ENCODE measurements at places on chromosomes 2 and 18.

GRCh38 chr2:112794841-112795240 lies 10.5 kb upstream of the IL1A start:
- DNase-seq: no peak

DNA sequence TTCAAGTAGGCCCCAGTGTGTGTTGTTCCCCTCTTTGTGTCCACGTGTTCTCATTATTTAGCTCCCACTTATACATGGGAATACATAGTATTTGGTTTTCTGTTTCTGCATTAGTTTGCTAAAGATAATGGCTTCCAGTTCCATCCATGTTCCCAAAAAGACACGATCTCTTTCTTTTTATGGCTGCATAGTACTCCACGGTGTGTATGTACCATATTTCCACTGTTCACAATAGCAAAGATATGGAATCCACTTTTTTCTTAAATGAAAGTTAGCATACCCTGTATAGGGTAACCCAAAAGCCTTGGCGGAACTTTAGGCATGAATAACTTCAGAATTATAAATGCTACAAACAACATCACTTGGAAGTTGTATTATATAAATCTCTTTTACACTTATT lies 83.4 kb upstream of the NDUFV2 start:
- DNase-seq: no peak

DNA sequence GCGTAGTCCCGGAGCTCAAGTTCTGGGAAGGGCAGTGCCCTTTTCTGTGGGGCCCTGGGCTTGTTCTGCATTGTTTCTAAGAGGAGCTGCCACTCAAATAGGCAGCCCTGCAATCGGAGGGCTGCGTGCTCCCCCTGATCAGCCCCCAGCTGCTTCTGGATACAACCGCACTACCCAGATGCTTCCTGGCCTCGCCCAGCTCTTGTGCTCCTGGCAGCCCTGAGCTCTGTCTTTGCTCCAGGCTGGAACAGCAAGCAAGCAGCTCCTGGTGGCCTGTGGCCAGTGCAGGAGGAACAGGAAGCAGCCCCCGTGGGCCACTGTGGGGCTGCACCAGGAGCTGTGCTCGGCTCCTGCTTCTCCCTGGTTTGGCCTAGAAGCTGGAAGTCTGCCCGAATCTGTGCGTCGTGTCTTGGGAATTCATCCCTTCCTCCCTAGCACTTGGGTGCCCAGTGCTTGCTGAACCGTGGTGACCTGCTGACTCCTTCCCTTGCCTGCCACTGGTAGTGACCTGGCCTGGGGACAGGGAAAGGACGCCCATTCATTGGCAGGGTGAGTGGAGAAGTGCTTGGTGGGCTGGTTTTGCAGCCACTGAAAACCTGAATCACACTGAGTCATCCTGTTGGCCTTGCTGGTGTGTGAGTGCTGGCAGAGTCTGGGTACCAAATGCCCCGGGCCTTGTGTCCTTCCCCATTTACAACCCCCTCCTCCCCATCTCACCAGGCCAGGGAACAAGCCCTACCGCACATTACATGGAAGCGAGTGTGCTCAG lies 27.3 kb upstream of the NTSR2 start:
- DNase-seq: no peak

GRCh38 chr2:240593703-240594451 lies 7.3 kb downstream of the CAPN10 start:
- DNase-seq: peak; percentile 50

DNA sequence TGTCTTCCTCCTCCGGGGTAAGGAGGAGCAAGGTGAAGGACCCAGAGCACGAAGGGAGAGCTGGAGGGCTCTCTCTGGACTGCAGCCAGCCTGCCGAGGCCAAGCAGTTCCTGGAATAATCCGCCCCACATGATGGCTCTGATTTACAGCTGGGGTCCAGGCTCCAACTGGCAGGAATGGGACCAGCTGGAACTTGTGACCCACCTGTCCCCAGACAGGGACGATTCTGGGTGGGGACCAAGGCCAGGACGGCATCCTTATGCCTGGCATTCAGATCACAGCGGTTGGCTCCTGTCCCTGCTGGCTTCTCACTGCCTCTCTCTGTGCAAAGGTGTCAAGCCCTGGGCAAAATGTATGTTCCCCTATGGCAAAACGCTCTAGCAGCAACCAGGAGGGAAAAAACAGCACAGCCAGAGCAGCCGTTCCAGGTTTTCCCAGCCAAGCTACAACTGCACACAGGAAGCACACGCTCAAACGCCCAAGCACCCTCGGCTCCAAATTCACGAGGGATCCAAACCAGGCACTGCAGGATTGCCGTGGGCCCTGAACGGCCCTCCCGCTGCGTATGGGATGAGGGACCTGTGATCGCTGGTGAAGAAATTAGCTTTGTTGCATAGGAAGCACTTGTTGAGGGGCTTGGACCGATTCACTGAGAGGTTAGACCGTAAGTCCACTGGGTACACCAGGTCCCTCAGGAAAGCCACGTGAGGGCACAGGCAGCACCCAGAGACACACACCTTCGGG lies 35.8 kb downstream of the FAM178B start:
- DNase-seq: no peak

- no peak for DNase-seq
Measured at GRCh38 chr18:49030692-49031443, 80.1 kb upstream of the SMAD7 start.

- DNase-seq: no peak
Measured at GRCh38 chr18:36197511-36198166, 10.3 kb downstream of the MOCOS start.

DNA sequence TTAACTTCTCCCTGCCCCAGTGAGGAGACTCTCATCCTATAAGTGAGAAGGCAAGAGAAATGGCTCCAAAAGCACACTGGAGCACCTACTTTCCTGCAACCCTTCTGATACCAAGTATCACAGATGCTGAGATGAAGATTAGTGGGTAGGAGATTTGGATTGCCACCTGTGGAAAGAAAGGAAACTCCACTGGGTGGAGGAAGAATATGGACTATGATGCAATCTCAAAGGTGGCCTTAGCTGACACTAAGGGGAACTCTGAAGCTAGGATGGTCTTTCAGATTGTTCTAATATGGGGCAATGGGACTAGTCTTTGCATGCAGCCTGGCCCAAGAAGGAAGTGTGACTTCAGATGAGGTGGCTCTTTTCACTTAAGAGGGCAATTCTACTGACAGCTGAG lies 21.6 kb downstream of the PRKRA start:
- DNase-seq: no peak

- no peak for DNase-seq
Measured at GRCh38 chr18:23718243-23718720, 29.0 kb downstream of the LAMA3 start.

DNA sequence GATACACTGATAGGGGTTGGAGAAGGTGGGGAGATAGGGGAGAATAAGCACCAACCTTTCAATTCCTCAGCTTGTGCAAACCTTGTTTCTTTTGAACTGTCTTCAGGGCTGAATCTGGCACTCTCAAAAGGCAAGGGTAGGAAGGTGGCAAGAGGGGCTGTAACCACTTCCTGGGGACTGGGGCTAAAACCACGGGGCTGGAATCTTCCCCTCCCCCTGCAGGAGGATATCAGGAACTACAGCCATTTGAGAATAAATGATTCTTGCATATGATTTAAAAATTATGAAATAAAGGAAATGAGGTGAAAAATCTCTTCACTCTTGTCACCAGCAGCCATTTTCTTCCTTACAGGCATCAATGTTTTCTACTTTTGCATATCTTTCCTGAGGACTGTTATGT lies 50.8 kb downstream of the ATOH8 start:
- no peak for DNase-seq

DNA sequence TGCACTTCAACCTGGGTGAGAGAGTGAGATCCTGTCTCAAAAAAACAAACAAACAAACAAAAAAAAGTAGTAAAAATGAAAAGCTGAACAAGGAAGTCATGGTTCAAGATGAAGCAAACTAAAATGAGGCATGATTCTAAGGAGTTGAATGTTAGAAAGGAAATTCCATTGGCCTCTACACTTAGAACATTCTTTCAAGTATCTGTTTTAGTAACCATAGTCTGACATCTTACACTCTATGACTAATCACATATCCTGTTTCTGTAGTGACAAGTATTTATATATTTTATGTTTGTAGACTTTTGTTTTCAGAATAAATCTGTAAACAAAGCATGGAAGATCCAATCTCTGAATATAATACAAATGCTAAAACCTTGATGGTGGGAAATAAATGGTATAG lies 164.1 kb downstream of the KIAA1328 start:
- no peak for DNase-seq

- DNase-seq: no peak
Measured at GRCh38 chr2:216406826-216407225, 5.5 kb upstream of the SMARCAL1 start.

DNA sequence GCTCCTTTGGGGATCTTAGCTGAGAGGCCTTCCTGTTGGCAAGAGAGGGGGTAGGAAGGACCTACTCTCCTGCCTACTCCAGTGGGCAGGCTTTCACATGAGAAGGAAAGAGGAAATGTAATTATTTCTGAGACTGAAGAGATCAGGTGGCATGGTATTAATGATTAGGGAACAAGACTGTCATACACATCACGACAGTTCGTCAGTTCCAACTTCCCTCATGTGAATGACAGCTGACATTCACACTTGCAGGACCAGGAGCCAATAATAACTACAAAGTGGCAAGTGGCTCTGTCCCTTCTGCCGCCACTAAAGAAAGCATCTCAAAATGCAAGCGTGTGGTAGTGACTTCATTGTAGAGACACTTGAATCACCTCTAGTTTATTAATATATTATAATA lies 90.0 kb downstream of the ZCCHC2 start:
- DNase-seq: peak; percentile 10

DNA sequence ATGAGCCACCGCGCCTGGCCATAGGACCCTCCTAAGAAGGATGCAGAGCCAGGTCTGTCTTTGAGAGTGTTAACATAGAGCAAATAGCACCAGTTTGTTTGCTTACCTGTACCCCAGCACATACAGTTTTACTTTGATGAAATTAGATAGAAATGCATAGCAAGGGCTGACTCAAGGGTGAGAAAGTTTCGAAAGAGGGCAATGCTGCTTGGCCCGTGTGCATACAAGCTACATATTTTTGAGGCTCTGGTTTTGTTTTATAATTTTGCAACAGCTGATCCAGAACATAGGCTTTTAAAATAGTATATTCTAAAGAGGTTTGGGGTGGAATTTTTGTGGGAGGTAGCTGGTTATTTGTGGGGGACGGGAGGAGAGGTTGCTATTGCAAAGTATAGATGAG lies 151.7 kb downstream of the MCFD2 start:
- no peak for DNase-seq

DNA sequence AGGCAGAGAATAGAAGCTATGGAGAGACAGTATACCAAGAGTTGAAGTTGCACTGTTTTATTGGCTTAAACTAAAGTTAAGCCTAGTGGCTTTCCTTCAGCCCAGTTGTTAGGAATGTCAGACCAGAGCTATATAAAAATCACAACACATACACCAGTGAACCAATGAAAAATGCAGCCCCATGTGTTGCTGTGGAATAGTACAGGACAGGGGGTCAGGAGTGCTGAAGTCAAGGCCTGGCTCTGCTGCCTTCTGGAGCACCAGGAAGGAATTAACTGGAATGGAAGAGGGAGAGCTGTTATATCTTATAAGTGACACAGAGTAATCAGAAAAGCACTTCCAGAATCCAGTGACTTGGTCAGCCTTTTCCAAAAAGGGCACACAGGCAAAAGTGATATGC lies 58.9 kb downstream of the OSR1 start:
- DNase-seq: no peak

- DNase-seq: no peak
Measured at GRCh38 chr2:200619279-200619678, 33.5 kb downstream of the AOX1 start.

GRCh38 chr2:240596491-240596931 lies 10.0 kb downstream of the CAPN10 start:
- DNase-seq: peak; percentile 62

DNA sequence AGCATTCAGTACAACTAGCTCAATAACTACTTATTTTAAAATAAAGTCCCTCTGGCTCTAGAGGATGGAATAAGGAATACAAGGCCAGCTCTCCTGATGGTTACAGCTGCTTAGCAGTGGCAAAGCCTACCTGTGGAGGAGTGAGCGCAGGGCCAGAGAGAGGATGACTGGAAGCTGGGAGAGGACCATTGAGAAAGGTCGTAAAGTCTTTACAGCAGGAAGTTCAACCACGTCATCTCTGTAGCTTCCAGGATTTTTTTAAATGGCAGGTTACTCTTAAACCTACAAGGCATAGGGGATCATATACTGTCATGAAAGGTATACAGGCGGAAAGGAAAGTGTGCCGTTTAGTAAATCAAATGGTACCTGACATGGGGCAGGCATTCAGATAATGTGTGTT lies 26.3 kb downstream of the ANXA4 start:
- no peak for DNase-seq

- no peak for DNase-seq
Measured at GRCh38 chr18:8734496-8734895, 29.1 kb downstream of the MTCL1 start.

DNA sequence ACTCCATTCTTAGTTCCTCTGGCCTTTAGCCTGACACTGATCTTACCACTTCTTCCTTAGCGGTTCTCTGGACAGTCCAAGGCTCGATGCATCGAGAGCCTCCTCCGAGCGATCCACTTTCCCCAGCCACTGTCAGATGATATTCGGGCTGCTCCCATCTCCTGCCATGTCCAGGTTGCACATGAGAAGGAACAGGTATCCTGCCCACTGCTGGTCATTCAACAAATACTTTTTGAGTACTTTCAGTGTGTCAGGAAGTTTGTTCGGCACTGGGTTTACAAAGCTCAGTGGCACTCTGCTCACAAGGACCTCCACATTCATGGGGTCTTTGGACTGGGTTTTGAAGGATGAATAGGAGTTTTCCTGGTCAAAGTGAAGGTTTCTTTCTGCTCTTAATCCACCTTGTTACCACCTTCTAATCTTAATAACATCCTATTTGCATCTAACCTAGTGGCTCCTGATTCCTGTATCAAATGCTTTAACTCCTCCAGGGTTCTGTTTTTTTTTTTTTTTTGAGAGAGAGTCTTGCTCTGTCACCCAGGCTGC lies 25.8 kb downstream of the GCKR start:
- no peak for DNase-seq

GRCh38 chr2:101125374-101125773 lies 25.8 kb downstream of the TBC1D8 start:
- DNase-seq: no peak

- DNase-seq: no peak
Measured at GRCh38 chr2:198928026-198928425, 529.7 kb downstream of the SATB2 start.

DNA sequence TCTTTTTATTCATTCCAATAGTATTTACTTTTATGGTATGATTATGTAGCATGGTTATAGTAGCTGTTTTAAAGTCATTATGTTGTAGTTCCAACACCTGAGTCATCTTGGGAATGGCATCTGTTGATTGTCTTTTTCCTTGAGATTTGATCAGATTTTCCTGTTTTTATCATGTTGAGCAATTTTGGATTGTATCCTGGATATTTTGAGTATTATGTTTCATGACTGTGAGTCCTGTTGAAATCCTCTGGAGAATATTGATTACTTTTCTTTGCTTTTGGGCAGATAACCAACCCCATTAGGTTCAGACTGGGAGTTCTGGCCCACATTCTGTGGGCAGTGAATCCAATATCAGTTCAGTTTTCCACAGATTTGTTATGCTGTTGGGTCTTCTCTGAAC lies 163.2 kb upstream of the SPRED2 start:
- no peak for DNase-seq
